ENCODE measurements at places on chromosomes 16 and 17.

GRCh38 chr16:72099377-72099818 is 5.8 kb downstream of the DHX38 start:
- peak; percentile 46 for DNase-seq

GRCh38 chr17:80908211-80908610 is 83.4 kb upstream of the CHMP6 start:
- DNase-seq: no peak

- no peak for DNase-seq
Observed at GRCh38 chr17:9470171-9470570, 105.4 kb downstream of the STX8 start.

DNA sequence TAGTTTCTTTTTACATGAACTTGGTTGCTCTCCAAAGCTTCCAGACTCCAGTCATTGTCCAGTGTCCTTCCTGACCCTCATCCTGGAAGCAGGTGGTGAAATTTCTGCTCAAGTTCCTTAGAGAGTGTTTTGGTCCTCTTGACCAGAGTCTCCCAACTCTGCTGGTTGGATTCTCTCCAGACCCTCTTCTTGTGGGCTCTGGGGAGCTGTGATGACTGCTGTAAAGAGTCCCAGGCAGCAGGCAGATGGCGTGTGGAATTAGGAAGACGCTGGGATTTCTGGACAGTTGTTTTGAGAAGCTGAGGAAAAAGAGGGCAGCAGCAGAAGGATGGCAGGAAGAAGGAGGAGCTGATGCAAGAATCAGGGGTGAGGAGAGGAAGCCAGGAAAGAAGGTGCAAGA is 1.6 kb upstream of the SEZ6 start:
- DNase-seq: no peak

GRCh38 chr17:82400830-82401229 is 17.3 kb upstream of the HEXD start:
- no peak for DNase-seq

DNA sequence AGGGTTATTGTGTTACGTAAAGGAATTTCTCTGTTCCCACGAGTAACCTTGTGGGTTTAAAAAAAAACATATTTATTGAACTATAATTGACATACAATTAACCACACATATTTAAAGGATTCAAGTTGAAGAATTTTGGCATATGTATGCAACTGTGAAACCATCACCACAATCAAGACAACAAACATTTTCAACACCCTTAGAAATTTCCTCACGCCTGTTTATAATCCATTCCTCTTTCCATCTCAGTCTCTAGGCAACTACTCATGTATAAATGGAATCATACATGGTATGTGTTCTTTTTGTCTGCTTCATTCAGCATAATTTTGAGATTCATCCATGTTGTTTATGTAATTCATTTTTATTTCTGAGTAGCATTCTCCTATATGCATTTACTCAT is 104.0 kb downstream of the MRTFB start:
- no peak for DNase-seq

Data from tongue (tissue), 3 donors.